COR-L47 (cell line): ENCODE measurements at places on chromosomes 16 and 17.

GRCh38 chr17:72759301-72759700 lies 333.2 kb downstream of the SLC39A11 start:
- DNase-seq: no peak

GRCh38 chr16:89119166-89119621 lies 25.5 kb downstream of the ACSF3 start:
- DNase-seq: no peak

DNA sequence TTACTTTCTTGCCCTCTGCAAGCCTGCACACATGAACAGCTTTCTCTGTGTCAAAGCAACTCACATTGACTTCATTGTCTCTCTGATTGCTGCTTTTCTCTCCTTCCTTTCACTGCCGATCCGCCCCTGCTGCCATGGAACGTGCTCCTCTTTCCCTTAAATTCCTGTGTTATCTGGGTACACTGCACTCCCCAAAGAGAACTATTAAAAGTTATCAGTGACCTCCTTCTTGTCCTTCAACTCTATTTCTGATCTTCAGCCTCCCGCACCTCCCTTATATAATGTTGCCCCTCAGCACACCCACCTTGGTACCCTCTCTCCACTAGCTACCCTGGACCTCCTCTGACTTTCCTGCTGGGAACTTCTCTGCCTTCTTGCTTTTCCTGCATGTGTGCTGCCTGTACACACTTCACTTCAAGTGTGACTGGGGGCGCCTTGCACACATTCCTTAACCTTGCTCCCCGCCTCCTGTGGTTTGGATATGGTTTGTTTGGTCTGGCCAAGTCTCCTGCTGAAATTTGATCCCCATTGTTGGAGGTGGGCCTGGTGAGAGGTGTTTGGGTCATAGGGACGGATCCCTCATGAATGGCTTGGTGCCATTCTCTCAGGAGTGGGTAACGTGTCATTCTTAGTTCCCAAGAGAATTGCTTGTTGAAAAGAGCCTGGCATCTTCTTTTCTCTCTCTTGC lies 26.7 kb upstream of the PMP22 start:
- DNase-seq: no peak

DNA sequence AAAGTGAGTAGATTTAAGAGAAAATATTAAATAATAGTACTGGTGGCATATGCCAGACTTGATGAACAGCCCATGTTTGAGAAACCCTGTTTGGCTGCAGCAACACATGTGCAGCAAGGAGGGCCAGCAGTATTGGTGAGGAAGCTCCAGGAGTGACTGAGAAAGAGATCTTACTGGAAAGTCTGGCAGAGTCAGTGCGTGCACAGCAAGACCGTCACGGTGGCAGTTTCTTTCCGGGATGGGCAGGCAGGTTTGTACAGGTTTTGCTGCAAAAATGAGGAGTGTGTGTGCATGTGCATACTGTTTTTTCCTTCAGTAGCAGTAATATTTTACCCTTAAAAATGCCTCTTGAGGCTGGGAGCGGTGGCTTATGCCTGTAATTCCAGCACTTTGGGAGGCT lies 41.4 kb downstream of the KSR1 start:
- no peak for DNase-seq

DNA sequence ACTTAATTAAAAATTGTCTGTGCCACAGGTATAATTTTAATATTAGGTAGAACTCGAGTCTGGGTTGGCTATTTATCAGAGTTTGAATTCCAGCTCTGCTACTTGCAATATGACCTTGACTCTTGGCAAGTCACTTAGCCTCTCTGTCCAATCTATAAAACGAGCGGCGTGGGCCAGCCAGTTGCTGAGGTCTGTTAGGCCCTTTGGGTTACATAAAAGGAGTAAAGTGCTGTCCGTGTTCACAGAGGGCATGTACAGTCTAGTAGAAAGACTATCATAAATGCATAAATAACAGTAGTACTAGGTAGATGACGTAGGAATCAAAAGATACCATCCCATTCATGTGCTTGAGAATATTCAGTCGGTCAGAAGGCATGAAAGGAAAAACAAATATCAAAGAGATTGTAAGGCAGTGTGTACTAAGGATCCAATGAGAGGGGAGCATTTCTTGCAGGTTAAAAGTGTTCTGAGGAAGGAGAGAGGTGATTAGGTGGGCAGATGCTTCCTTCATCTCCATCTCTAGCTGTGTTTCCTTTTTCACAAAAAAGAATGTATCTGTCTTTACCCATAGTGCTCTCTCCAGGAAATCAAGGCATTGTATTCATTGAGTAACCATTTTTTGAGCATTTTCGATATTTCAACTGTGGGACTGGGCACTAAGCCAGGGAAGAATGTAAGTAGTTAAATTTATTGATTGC lies 2.4 kb downstream of the TNRC6A start:
- DNase-seq: no peak
